ENCODE measurements at places on chromosomes 2 and 18.

DNA sequence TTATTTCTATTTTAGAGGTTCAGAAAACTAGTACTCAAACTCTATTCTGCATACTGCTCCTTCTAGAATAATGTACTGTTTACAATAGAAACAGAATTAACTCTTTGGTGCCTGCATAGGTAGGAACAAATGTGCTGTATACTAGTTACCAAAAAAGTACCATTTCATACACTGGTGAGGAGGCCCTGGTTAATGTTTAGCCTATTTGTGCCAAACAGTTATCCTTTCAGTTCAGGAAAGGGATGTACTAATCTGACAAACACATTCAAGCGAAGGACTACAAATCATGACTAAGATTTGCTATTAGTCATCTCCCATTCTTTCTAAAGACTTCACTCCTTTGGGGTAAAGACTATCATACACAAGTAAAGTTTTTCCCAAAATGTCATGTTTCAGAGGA is 47.4 kb downstream of the EXOC6B start:
- DNase-seq: no peak

- DNase-seq: no peak
Observed at GRCh38 chr2:115552726-115553125, 1110.3 kb downstream of the DPP10 start.

- DNase-seq: no peak
Observed at GRCh38 chr2:85987266-85988174, 98.7 kb upstream of the ST3GAL5 start.

DNA sequence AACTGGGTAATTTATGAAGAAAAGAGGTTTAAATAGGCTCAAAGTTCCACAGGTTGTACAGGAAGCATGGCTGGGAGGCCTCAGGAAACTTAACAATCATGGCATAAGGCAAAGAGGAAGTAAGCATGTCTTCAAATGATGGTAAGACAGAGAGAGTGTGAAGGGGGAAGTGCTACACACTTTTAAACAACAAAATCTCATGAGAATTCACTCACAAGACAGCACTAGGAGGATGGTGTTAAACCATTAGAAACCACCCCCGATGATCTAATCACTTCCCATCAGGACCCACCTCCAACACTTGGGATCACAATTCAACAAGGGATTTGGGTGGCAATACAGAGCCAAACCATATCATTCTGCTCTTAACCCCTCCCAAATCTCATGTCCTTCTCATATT is 34.9 kb downstream of the CFAP210 start:
- no peak for DNase-seq

DNA sequence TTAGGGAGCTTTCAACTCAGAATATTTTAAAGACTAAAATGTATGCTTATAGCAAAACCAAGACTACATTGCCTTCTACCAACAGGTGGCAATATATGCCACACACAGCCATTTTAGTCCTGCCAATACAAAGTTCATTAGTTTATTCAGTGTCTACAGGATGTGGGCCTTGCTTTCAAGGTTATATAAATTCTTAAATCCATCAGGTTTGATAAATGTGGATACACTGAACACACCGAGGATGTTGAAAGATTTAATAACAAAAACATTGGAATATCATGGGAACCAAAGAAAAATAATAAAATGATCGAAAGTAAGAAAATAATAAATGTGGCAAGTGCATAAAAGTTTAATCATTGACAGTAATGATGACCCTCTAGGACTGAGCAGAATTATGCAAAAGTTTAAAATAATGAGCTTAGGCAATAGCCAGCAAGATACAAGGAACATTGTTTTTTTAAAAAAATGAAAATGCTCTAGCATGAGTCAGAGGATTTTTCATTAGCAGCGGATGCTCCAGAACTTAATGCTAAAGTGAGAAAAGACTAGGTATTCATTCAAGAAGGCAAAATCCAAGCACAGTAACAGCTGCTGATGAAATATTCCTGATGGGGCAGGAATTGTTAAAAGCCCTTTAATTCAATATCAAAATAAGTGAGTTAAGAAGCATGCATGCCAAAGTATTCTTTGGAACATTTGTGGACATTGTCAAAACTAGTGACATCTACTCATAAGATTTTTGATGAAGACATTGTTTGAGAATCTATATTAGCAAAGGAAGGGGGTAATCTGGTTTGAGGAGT is 14.2 kb downstream of the SCN9A start:
- DNase-seq: no peak

DNA sequence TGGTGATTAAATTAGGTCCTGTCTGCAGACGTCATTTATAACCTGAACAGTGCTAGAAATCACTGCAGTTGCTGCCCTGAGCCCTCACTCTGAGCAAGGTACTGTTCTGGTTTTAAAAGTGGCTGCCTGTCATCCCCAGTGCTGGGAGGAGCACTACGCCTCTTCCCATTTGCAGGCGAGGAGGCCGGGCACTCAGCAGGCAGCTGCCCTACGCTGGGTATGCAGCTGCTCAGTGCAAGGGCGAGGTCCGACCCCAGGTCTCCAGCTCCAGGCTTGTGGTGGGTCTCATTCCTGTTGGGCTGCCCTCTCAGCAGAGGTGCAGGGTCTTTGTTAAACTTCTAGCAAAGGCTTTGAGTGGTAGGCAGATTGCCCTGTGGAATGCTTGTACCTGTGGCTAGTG is 15.7 kb downstream of the CNDP2 start:
- no peak for DNase-seq

DNA sequence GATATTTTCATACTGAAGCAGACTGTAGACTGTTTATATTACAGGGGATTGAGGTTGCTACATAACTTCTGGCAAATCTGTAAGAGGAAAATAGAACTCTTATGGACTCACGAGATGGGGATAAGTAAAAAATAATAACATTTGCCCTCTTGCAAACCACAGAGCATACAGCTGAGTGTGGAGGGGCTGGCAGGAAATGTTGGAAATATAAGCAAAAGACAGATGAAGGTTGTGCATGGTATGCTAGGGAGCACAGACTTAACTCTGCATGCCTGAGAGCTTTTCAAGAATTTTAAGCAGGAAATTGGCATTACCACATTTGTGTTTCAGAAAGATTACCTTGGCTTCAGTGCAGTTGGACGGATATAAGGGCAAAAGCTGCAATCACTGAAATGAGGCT is 411.1 kb downstream of the RAD51AP2 start:
- DNase-seq: no peak

GRCh38 chr18:41266616-41267015 is 688.4 kb upstream of the PIK3C3 start:
- no peak for DNase-seq

DNA sequence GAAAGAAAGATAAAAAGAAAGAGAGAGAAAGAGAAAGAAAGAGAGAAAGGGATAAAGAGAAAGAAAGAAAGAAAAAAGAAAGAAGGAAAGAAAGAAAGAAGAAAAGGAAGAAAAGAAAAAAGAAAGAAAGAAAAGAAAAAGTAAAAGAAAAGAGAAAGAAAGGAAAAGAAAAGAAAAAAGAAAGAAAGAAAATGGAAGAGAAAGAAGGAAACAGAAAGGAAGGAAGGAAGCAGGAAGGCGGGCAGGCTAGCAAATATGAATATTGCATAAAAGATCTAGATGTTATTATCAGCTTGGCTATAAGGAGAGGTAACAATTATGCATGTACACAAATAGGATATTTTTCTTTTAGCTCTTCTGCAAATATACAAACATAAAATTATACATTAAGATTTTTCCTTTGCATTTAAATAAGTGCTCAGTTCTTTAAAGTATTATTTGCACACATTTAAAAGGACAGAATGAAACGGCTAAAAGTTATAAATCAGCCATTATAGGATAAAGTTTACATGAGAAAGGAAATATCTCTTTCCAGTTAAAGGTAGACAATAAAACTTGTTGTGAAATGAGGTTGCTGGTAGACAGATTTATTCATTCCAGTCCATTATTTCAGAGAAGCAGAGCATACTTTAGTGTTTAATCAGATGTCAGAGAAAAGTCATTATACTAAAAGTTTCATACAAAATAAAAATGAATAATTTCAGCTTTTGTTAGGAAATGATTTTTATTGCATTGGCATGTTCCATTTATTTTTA is 511.4 kb downstream of the KCNJ3 start:
- no peak for DNase-seq

DNA sequence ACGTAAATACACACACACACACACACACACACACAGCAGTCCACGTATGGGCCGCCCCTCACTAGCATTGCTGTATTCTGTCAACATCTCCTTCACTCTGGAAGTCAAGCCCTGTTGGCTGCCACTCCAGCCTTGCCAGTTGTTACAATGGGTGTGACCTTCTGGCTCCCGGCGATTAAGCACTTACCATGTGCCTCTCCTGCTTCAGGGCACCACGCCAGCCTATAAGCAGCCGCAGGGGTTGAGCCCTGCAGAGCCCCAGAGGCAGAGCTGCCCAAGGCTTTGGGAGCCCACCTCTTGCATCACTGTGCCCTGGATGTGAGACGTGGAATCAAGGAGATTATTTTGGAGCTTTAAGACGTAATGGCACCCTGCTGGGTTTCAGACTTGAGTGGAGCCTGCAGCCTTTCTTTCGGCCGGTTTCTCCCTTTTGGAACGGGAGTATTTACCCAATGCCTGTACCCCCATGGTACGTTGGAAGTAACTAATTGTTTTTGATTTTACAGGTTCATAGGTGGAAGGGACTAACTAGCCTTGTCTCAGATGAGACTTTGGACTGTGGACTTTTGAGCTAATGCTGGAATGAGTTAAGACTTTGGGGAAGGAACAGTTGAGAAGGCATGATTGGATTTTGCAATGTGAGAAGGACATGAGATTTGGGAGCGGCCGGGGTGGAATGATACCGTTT is 54.5 kb upstream of the ROCK2 start:
- no peak for DNase-seq

- no peak for DNase-seq
Observed at GRCh38 chr2:225995796-225996461, 596.4 kb downstream of the NYAP2 start.

DNA sequence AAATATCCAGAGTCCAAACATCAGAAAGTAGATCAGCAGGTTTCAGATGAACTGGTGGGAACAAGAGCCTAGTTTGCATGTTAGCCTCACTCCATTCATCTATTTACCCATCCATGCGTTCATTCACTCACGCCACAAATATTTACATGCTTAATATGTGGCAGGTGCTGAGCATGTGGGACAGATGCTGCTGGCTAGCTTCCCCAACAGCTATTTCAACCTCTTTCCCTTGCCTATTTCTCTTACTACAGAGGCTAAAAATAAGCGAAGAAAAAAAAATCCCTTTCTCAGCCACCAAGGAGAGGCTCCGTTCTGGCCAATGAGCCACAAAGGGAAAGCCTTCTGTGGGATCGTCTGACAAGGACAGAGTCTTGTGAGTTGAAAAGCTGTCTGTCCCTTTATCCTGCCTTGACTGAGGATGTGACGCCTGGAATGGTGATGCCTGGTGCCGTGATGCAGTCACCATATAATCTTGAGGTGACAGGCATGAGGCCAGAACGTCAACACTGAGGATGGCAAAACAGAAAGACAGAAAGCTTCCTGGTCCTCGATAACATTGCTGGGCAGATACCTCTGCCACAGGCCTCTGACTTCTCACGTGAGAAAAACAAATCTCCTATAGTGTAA is 78.2 kb downstream of the KCTD1 start:
- DNase-seq: no peak

DNA sequence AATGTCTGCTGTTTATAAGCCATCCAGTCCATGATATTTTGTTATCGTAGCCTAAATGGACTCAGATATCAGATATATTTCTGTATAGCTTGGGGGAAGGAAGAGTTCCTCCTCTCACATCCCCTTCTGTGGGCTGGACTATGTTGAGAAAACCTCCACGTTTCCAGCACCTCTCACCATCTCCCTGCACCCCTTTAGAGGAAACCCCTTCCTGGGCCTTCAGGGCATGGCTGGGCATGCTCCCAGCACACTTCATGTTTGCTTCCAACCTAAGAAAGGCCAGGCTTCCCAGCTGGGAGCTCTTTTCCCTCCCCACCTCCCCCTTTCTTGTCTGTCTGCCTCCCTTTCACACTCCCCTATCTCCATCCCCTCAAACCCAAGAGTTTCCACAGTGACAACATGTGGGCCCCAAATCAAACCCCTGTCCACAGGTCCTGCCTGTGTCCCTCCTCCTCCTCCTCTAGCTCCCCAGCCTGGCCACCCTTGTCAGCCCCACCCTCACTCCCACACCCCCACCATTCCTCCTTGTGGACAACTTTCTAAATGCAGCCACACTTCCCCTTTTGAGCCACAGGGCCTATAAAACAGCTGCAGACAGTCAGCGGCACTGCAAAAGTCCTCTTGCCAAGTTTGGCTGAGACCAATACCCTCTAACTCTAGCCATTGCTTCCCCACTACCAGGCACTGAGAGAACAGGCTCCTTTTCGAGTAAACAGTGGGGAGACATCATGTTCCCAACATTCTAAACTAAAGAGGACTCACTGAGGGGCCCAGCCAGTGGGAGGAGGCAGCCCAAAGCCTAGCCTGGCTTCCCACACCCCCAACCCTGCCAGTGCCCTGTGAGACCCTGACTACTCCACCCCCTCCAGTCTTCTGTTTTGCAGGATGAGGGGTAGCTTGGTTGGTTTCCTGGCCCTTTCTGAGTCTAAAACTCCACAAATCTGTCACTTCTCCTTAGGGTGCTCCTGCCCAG is 120.5 kb downstream of the ZFP36L2 start:
- no peak for DNase-seq

DNA sequence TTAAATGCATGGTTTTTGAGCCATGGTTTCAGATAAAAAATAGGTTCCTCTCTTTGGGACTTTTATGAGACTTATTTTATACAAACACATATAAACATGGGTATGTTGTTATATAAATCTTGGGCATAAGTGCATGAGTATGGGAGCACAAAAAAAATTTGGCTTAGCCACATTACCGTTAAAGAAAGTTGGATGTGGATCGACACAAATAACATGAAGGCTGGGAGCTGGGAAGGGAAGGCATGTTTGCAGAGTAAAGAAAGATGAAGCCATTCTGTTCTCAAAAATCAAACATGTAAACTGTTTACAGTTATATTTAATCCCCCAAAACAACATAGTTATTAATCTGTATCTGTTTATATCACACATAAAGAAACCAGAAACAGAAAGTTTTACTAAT is 313.8 kb downstream of the NRXN1 start:
- DNase-seq: no peak

- DNase-seq: no peak
Observed at GRCh38 chr18:12282442-12283039, 25.5 kb upstream of the TUBB6 start.

DNA sequence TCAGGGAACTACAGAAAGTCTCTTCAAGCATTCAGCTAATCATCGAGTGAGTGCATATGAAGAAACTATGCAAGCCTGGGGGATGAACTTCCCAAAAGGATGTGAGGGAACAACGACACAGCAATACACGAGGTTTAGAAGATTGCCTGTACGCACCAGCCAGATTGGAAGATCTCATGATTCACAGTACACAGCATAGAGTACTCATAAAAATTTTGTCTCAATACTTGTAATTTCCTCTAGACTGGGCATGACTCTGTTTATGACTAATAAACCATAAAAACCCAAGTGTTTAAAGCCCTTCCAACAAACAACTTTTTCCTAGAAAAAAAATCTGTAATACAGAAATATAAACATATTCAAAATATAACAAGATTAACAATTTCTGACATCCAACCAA is 279.7 kb downstream of the KCNJ3 start:
- DNase-seq: no peak

DNA sequence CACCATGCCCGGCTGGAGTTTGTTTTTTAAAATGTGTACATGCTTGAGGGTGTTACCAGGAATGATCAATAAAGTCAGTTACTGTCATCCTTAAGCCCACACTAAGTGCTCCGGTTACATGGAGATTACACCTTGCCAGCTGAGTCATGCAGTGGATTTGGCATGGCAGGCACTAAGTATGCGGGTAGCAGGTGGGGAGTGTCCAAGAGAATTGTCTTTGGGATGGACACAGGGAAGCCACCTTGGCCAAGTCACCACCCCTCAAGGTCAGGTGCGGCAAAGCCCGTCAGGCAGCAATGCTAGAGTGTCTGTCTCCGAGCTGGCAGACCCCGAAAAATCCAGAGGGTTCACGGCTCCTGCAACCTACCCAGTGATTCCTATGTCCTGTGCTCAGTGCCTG is 54.8 kb downstream of the GBX2 start:
- DNase-seq: no peak

Data from activated naive CD4-positive, alpha-beta T cell treated with anti-CD3 and anti-CD28 coated beads, Interleukin-2, amount 50 U/mL, for 72 hours (primary cell).